NCI-H748 treated with DMSO at 0.1 percent for 48 hours (cell line): ENCODE measurements at places on chromosomes 12 and 14.

- no peak for DNase-seq
Observed at GRCh38 chr12:49948866-49949845, 1.4 kb upstream of the AQP2 start.

GRCh38 chr12:115386946-115387345 lies 703.0 kb upstream of the TBX3 start:
- DNase-seq, result no peak

DNA sequence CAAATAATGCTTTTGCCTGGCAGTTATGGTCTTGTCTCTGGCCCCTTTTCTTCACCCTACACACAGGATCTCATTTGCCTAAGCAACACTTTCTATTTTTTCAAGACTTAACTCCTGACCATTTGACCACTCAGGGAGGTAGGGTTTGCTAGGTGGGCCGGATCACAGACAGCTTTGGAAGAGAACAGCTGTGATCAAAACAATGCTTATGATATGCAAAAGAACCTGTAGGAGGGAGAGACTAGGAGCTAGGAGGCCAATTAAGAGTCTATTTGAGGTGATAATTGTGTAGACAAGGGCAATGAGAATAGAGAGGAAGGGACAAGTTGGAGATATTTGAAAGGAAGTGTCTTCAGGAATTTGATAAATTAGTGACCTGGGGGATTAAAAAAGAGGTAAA lies 12.3 kb upstream of the DACT1 start:
- DNase-seq, result no peak

- no peak for DNase-seq
Observed at GRCh38 chr14:71242237-71242748, 335.0 kb downstream of the PCNX1 start.

- DNase-seq, result no peak
Observed at GRCh38 chr12:109291117-109291516, 18.0 kb downstream of the FOXN4 start.

DNA sequence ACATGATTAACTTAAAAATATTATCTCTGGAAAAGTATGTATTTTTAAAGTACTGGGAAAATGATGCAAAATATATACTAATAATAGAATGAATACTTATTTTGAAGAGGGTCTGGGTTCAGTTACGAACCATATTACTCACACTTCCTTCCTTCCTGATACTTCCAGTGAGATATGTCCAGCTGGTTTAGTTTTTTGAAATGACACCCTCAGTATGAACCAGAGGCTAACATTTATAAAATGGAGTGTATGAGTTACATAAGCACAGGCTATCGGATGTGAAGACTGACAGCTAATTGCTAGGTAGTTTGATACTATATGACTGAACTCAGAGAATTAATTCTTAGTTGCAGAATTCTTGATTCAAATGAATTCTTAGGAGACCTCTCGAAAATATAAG lies 122.9 kb downstream of the OTOGL start:
- no peak for DNase-seq

DNA sequence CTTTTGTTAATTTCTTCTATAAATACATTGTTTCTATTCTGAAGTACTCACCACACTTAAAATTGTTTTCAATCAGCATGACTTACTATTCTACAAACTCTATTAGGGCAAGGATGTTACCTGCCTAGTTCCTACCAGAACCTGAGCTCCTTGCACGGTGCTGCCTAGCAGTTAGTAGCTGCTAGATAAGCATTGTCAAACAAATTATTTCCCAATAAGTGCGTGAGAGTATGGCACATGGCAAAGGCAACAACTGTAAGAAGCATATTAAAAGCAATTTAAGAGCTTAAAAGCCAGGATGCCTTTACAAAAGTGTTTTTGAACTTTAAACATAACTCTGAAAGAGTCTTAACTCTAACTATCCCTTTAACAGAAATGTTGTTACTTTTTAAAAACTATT lies 8.2 kb upstream of the LYZ start:
- DNase-seq, result no peak

DNA sequence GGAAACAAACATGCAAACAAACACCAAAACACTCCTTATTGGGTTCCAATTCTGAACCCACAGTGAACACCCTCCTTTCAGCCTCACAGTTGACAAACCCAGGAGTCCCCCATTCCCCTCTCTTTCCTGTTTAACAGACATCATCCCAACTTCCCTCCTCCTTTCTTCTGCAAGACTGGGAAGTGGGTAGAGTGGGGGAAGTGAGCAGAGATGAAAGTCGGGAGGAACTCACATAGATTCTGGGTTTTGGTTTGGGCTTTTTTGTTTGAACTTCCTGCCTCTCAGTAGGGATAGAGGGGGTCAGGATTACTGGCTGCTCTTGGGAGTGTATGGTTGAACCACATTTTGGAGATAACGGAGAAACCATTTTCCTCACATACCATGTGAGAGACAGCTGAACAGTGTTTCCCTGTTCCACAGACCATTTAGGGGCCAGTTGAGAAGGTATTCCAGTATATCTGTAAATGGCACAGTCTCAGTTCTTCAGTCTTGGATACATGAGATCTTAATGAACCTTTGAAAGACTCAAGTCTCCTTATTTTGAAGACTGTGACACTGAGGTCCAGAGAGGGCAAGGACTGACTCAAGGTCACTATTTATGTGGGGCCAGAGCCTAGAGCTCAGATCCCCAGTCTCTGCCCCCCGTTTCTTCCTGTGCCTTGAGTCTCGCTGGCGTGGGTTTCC lies 3.9 kb upstream of the GPR84 start:
- no peak for DNase-seq

- peak; percentile 50 for DNase-seq
Observed at GRCh38 chr14:31419967-31420318, 407 bp downstream of the HEATR5A start.

- no peak for DNase-seq
Observed at GRCh38 chr12:51866762-51867161, 18.2 kb upstream of the FIGNL2 start.

DNA sequence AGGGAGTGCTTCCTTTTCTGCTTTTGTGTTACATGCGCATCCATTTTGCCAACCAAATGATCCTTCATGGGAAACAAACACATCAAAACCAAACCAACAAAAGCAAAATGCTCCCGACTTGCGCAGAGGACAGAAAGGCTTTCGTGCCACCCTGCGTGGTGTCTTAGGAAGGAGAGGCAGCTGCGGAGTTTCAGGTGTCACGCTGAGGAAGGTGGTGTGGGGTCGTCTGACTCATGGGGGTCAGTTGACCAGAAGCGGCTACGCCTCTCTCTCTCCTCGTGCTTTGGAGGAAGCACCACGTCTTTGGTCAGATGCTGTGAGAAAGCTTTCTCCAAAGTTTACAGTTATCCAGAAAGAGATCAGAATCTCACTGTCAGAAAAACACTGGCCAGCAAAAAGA lies 7.9 kb downstream of the EMP1 start:
- no peak for DNase-seq

DNA sequence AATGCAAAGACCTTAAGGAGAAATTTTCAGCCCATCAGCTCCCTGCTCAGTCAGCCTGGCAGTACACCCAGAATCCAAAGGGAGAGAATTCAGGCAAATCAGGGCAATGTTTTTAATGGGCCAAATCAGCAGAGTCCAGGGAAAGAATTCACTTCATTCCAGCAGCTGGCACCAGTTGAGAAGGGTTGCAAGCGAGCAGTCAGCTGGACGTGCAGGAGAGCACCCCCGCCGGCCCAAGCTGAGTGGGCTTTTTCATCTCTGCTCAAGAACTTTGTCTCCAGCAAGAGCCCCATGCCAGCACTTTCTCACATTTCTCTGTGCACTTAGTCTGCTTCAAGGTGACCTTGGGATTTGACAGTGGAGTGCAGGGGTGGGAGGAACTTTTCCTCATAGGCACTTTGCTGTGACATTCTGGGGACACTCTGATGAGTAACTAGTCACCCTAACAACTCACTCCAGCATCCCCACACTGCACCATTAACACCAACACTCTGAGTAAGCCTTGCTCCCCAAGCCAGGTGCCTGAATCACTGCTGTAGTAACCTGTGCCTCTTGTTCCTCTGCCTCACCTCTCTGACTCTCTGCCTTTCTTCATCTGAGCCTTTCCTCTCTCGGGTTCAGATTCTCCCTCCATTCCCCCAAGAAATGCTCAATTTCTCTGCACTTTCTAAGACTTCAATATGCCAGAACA lies 2.2 kb downstream of the ENDOU start:
- DNase-seq, result no peak

DNA sequence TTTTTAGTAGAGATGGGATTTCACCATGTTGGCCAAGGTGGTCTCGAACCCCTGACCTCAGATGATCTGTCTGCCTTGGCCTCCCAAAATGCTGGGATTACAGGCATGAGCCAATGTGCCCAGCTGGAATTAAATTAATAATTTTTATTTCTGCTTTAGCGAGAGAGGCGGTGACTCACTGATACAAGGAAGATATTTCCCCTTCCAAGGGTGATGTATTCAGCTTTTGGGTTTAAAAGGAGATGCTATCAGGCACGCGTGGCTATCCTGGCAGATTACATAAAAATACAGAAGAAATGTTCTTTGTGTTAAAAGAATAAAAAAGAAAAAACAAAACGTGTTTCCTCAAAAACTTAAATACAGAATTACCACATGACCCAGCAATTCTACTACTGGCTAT lies 12.4 kb upstream of the P2RX7 start:
- no peak for DNase-seq

GRCh38 chr14:44180975-44181374 lies 326.1 kb downstream of the FSCB start:
- no peak for DNase-seq

DNA sequence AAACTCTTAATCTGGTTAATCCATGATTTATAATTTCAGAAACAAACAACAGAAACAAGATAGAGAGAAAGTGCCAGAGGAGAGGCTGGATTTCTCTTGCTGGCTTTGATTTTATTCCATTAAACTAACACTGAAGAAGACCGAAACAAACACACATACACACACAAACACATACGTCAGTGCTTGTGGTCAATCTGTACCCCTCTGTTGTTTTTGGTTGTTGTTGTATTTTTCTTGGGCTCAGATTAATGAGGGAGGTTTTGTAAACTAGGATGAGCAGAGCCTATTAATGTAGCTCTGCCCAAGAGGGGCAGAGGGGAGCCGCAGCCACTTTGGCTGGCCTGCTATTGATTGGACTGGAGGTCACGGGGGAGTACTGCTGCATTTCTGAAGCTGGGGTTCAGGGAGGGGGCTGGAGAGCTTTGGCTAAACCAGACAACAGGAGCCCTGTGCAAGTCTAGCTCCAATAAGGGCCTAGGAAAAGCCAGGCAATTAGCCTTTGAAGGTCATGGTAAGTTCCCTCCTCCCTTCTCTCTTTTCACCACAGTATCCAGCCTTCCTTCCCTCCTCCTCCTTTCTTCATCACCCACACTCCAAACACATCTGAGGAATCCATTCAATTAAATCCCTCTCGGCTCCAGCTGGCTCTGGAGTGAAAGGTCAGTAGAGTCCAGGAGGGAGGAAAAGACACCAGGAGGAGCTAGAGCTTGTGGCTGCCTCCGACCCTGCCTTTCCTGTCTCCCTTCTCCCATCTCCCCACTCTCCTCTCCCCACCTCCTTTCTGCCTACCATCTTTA lies 344.1 kb upstream of the LMO3 start:
- no peak for DNase-seq

DNA sequence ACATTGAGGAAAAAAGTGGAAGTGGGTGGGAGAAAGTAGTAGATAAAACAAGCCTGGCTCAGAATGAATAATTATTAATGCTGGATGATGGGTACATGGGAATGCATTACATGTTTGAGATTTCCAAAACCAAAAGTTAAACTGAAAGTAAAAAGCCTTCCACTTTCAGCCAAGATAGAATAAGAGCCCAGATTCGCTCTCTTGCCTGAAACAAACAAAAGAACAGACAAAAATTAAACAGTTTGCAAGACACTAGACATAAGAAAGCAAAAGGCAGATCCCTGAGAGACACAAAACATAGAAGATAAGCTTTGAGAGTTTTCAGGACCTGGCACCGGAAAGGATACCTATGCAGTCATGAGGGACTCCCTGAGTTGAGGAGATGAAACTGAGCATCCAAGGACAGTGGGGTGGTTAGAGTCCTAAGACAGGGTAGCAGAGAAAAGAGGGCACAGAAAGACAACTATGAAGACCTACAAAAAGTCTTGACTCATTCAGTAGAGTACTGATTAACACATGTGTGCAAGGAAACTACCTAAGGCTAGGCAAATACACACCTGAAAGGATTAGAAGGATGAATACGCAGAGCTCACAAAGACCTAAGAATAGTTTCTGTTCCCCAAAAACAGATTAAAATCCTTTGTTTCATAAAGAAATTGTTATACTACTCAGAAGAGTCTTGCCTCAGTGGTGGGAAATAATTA lies 54.1 kb downstream of the CEP83 start:
- no peak for DNase-seq

- no peak for DNase-seq
Observed at GRCh38 chr14:64201296-64201695, 92.9 kb downstream of the ESR2 start.

DNA sequence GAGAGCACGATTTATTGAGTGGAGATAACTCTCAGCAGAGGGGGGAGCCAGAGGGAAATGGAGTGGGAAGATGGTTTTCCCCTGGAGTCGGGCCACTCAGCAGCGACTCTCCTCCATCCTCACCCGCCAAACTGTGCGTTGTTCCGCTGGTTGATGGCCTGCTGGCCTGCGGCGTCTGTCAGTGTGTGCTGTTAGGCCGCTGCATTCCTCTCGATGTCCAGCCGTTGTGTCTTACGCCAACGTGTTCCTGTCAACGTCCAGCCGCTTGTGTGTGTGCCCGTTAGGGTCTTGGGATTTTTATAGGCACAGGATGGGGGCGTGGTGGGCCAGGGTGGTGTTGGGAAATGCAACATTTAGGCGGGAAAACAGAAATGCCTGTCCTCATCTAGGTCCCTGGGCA lies 69.2 kb downstream of the PTPRQ start:
- no peak for DNase-seq

GRCh38 chr12:44078273-44078672 lies 242.4 kb downstream of the TMEM117 start:
- DNase-seq, result no peak

GRCh38 chr12:45852508-45852907 lies 123.0 kb downstream of the ARID2 start:
- no peak for DNase-seq

DNA sequence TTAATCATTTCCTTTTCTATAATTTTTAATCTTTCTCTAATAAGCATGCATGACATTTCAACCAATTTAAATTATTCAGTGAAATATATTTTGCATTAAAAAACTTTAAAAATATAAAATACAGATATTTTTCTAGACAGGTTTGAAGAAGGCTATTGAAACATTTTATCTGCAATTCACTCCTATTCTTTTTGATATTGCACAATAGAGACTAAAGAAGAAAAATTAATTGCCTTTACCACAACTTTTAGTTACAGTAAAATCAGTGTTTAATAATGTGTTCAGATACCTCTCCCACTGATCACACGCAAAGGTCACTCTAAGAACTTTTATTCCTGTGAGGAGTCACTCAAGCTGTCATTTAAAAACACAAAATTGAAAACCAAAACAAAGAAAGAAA lies 1416.7 kb downstream of the FSCB start:
- DNase-seq, result no peak

GRCh38 chr14:48974994-48975393 lies 611.2 kb downstream of the RPS29 start:
- DNase-seq, result no peak

DNA sequence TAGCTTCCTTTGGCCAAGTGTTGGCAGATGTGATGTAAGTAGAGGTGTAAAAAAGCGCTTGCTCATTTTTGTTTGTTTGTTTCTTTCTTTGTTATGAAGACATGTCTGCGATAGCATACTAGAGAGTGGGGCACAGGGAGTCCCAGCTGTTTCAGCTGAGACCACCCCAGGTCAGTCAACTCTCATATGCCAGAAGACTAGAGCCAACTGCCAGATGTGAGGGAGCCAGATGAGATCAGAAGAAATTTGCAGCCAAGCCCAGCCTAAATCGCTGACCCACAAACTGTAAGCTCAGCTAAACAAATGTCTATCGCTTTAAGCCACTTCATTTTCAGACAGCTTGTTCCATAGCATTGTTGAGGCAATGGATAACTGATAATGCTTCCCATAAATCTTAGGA lies 397.1 kb downstream of the APAF1 start:
- DNase-seq, result no peak
